ENCODE measurements at places on chromosomes 3 and 15.

DNA sequence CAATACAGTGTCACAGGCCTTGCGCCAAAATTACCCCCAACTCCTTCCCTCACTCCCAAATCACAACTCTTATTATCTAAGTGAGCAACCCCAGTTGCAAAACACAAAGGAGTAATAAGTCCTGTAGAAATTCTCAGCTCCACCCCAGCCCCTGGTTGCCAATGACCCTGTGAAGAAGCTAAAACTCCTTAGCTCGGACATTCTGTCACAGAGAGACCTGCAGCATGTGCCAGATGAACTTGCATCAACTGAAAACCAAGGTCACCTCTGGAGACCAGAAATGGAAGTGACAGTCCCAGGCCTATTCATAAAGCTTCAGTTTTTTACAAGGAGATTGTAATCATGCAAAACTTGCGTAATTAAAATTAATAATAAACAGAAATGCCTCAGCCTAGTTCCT is 55.2 kb downstream of the RBPMS2 start:
- no peak for DNase-seq

DNA sequence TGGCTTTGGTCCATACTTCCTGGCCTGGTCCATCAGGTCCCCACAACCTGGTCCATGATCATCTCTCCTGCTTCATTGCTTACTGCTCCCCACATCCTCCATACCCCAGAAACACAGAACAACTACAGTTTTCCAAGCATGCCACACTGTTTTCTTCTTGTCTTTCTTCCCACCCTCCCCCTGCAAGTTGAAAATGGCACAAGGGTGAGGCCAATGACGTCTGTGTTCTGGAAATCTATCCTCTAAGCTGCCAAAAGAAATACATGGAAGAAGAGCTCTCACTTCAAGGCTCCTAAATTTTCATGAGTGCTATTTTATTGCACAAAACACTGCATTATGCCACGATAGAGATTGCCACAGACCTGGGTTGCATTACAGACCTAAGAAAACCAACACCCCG is 404.4 kb downstream of the VPS13C start:
- no peak for DNase-seq

DNA sequence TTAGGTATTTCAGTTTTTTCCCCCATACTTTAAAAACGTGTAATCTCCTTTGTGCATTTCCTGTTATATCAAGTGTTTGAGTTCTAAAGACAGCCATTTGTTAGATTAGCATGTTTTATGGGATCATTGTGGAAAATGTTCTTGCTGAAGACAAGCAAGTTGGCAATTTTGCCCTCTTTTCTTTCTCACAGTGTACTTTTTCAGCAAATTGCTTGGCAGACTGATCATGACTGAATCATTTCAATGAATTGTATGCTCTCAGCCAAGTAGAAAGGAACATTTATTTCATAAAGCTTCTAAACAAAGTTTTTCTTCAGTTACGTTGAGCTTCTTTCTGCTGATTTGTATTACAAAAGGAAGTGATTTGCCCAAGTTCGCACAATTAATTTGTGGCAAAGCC is 51.6 kb downstream of the ATG7 start:
- DNase-seq: no peak

- DNase-seq: no peak
These were observed 198.9 kb upstream of the CBLB start for GRCh38 chr3:106067711-106068110.

- no peak for DNase-seq
These were observed 566.3 kb downstream of the AGBL1 start for GRCh38 chr15:86645925-86646500.

GRCh38 chr3:95449841-95450240 is 1364.6 kb upstream of the EPHA6 start:
- DNase-seq: no peak

- DNase-seq: no peak
These were observed 102.9 kb upstream of the NR2E3 start for GRCh38 chr15:71707230-71708050.

DNA sequence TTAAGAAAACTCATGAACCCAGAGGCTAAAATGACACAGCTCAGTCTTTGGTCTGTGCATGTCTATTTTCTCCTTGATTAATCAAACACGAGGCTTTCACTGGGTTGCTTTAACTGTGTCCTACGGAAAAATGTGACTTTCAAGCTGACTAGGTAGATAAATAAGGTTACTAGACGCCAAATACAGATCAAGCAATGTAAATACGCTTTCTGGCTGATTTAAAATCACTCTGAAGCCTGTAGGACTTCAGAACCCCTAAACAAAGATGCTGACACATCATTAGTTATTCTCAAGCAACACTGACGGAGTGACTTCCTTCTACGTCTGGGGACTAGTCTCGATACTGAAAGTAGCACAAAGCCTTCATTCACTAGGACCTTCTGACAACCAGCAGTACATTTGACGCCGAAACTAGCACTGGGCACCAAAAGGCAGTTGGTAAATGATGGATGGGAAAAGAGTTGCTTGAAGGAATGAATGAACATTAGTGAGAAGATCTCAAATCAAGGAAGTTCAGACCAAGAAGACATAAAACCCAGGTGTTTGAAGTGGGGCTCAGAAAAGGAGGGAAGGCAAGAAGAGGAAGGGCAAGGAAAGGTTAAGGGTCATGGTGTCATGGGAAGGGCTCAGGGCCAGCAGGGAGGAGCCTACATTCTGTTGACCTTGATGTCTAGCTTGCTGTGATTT is 67.1 kb upstream of the CDV3 start:
- no peak for DNase-seq

DNA sequence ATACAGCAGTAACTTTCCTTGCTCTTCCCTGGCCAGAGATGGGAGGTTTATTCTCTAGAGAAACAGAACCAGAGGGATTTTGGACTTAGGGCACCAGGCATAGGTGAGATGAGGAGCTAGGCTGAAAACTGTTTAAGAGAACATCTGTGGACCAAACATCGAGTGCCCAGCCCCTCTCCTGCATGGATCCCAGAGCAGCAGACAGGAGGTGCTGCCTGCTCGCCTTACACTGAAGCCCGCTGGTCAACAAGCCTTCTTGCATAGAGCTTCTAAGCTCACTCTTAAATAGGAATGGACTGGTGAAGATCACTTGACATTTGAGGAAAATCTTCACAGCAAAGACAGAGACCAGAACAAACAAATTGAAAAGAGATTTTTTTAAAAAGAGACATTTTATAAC is 41.2 kb downstream of the PARP15 start:
- peak; percentile 5 for DNase-seq

DNA sequence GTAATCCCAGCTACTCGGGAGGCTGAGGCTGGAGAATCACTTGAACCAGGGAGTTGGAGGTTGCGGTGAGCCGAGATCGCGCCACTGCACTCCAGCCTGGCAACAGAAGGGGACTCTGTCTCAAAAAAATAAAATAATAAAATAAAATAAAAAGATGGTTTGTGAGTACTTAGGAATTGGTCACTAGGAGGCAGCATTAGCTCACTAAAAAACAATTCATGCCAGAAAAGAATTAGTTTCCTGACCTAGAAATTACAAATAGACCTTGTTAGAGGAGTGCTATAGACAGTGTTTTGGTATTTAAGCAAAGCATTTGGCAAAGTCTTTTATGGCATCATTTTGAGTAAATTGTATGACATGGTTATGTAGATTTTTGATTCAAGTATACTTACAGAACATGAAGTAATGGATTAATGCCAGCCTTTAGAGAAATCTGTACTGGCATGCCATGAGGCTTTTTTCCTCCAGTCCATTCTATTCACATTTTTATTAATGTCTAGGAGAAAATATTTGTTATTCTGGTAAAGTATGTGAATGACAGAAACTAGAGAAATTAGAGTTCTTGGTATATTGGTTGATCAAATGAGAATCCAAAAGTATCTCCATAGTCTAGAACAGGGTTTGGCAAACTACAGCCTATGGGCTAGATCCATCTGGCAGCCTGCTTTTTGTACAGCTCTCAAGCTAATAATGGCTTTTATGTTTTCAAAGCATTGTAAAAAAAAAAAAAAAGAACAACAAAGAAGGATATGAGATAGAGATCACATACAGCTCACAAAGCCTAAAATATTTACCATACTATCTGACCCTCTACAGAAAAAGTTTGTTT is 81.6 kb downstream of the LRRC49 start:
- DNase-seq: no peak

GRCh38 chr15:61994216-61994615 is 66.0 kb downstream of the VPS13C start:
- no peak for DNase-seq

- no peak for DNase-seq
These were observed 40.9 kb downstream of the TRPM1 start for GRCh38 chr15:31060429-31061140.

DNA sequence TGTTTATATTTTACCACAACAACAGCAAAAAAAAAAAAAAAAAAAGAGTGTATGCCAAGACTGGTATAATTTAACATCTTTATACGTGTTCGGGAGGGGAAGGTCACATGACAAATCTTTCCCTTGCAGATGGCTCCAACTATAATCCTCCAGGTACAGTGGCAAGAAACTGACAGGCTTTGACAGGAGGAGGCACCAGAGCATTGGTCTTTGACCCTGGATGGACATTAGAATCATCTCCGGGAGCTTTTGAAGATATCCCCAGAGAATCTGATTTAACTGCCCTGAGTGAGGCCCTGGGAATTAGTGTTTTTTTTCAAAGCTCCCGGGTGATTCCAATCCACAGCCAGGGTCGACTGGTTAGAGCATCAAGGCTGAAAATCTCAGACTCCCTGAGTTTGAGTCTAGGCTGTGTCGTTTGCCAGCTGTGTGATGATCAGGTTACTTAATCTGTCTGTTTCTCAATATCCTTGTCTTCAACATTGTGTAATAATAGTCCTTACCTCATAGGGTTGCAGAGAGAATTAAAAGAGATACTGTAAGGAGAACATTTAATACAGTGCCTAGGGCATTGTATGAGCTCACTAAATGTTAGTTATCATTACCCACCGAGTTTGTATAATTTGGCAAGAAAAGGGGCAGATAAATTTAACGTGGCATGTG is 8.9 kb upstream of the SEMA5B start:
- no peak for DNase-seq

- no peak for DNase-seq
These were observed 130.3 kb downstream of the THSD4 start for GRCh38 chr15:71245588-71245987.

DNA sequence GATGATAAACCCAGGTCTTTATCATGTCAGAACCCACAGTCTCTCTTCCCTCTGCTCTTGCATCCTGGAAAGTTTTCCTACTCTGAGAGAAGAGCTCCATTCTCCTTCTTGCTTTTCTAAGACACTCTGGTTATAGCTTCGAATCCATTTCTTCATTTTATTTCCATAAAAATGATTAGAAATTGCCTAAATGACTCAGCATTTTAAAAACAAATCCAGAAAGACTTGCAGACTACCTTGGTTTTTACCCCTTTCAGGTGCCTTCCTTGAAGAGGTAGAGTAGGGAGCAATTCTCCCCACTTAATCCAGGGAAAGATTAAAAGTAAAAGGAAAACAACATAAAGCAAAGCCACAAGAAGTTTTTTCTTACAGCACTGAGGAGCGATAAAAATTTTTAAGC is 1256.0 kb downstream of the ROBO1 start:
- DNase-seq: no peak

- peak; percentile 24 for DNase-seq
These were observed 755 bp downstream of the PTPN9 start for GRCh38 chr15:75578173-75578947.

DNA sequence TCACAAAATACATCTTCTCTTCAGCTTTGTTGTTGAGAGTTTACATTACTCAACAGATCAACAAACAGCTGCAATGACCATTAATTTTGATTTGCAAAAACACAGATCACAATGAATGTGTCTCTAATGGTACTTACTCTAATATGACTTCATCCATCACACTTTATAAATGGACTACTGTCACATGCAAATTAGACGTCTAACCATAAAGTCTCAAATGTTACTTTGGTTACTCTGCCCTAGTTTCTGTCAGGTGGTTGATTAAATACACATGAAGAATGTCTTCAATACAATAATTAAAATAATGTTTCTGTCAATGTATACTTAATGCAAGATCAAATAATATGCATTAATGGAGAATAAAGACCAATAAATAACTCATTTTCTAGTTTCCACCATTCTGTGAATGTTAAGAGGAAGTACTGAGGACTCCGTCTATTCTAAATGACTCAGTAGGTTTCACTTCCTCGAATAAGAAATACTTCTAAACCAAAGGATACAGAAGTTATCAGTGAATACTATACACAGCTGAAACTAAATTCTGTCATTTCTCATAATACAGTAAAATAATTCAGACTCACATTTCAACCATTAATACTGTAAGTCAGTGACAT is 145.8 kb downstream of the CBLB start:
- DNase-seq: no peak

DNA sequence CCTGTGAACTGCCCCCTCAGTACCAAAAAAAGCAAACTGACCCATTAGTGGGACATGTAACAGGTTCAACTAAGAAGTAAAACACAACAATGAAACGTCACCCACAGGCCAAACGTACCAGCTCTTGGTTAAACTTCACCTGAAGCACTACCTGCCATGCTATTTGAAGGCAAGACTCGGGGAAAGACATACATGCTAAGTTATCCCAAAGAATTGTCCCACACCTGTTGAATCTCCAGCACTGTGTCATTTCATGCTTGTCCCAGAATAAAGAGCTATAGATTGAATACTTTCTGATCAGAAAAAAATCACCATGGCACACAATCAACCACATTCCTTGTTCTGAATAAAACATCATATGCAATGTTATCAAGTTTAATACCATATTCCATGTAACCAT is 195.4 kb upstream of the WNT5A start:
- DNase-seq: no peak

DNA sequence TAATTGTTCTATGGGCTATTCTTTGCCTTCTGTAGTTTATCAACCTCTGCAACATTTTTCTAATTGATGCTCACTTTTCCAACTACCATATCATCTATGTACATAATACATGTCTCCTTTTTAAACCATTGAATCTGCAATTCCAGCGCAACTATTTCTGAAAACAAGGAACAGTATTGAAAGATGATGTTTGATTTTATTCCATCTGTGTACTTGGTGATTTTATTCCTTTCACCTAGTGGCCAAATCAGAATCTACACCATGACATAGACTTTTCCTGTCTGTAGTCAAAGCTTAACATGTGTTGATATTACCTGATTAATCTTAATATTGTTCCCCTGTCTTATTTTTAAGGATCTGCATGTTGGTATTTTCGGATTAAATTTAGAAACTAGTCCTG is 13.0 kb downstream of the NKTR start:
- no peak for DNase-seq

GRCh38 chr15:41917767-41918430 is 24.0 kb upstream of the SPTBN5 start:
- DNase-seq: no peak
